ENCODE measurements at places on chromosomes 5 and 9.
A peak's percentile ranks its signal among the peaks of the same experiment; 100 is the strongest.

GRCh38 chr5:120538149-120538548 lies 74.0 kb downstream of the PRR16 start:
- DNase-seq = no peak

DNA sequence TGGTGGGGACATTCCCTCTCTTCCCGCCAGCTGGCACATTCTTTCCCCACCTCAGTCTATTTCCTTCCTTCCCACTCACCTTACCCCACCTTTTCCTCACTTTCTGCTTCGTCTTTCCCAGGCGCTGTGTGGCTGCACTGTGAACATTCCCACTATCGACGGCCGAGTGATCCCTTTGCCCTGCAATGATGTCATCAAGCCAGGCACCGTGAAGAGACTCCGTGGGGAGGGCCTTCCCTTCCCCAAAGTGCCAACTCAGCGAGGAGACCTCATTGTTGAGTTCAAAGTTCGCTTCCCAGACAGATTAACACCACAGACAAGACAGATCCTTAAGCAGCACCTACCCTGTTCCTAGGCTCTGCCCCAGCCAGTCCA lies 7.3 kb downstream of the DNAJB5 start:
- DNase-seq = no peak

DNA sequence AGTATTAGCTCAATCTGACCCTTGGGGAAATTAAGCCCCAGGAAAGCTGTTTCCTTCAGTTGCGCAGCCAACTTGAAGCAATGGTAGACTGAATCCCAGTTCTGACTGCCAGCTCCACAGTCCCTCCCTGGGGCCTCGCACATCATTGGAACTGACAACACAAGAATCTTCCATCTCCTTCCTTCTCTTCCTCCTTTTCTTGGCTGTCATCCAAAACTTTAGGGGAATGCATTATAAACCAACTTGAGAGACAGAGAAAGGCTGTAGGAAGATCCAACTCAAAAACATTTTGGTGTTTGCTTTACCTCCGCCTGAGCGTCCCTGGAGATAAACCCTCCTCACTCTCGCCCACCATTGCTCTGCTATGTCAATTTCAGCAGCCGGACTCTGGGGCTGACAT lies 16.6 kb downstream of the KCNIP1 start:
- no peak for DNase-seq

GRCh38 chr9:107929443-107929842 lies 439.9 kb upstream of the KLF4 start:
- DNase-seq = no peak

DNA sequence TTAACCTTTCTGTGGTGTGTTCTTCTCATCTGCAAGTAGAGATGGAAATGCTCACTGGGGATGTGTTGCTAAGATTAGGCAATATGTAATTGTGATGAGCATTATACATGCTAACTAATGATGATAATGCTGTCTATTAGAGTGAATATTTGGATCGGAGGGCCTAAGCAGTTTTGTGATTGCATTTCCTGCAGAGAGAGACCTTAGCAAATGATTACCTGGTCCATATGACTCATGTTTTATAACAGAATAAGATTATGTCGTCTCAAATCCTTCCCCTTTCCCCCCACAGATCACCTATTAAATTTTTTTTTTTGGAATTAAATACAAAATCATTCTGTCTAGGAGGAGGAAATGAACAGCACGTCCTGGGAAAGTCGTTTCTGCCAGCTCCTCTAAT lies 82.7 kb downstream of the IZUMO3 start:
- no peak for DNase-seq

DNA sequence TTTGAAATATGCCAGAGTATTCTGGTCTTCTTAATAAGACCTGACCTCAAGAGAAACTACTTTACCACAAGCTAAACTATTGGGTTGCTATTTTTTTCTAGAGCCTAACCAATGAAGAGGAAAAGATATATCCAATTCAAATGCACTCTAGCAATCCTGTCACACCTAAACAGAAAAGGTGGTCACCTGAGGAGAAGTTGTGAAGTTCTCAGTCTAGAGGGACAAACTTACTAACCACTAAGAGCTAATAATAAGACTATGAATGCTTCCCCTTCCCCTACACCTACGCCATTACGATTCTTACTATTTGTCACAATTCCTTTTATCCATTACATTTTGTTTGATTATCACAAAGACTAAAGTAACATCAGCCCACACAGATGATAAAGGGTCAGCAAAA lies 29.7 kb downstream of the RLN2 start:
- no peak for DNase-seq

GRCh38 chr9:135782946-135783345 lies 81.0 kb downstream of the KCNT1 start:
- no peak for DNase-seq

DNA sequence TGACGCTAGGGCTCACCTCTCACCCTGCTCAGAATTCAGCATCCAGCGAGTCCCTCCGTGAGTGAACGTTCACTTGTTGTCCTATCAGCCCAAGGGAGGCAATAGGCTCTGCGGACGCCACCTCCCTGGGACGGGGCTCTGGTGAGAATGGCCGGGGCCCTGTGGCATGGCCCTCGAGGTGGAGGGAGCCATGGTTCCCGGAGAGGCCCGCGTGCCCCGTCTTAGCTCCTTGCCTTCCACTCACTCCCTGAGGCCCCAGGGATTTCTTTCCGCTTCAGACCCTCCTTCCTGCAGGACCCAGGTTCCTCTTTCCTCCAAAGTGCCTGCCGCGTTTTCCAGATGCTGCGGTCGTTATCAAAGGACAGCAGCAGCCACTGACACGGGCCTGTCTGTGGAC lies 21.5 kb downstream of the EXOC3 start:
- peak; percentile 45 for DNase-seq

GRCh38 chr5:142303565-142303964 lies 21.3 kb downstream of the SPRY4 start:
- DNase-seq = no peak

DNA sequence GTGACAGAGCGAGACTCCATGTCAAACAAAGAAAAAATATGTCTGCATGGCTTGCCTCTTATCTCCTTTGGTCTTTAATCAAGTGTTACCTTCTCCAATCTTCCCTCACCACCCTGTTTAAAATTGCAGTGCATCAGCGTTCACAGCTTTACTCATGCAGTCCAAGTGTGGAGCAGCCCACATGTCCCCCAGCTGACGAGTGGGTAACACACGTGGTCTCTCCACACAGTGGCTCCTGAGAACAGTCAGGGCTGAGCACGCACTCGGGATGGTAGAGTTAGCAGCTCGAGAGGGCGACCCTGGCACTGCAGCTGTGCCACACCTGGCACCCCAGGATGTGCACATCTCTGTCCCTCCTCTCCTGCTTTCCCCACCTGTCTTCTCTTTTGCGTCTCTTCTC lies 25.9 kb upstream of the CFAP157 start:
- no peak for DNase-seq

GRCh38 chr5:93674866-93675459 lies 66.4 kb downstream of the POU5F2 start:
- no peak for DNase-seq

DNA sequence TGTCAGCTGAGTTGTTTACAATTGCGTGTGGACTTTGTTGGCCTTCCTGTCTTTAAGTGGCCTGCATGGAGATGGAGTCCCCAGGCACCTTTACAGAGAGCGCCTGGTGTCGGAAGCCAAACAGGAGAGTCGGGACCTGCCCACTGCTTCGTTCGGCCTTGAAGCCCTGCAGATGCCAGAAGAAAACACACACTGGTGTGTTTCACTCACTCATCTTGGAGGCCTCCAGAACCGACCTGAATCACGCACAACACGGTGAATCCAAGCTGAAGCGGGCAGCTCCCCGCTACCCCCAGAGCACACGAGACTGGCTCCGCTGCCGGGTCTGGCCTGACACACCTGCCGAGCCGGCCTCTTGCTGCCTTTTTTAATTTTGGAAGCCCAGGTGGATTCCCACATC lies 419.4 kb upstream of the IRX4 start:
- DNase-seq = no peak

- DNase-seq = no peak
These were observed 56.4 kb upstream of the RPL26L1 start for GRCh38 chr5:172902497-172903472.

DNA sequence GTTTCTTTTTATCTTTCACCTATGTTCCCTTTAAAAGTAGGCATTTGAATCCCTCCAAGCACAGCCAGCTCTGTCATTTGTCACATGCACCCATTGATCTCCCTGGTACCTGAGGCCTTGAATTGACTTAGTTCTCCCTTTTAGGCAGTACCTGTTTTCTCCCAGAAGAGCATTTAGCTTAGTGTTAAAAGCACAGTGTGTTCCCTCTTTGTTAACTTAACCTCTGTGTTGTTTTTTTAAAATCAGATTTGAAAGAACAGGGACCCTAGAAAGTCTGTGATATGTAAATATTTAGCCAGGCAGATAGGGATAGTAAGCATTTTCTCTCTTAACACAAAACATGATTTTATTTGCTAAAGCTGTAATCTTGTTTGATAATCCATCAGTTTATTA lies 113.8 kb upstream of the SPATA31D4 start:
- DNase-seq = no peak

DNA sequence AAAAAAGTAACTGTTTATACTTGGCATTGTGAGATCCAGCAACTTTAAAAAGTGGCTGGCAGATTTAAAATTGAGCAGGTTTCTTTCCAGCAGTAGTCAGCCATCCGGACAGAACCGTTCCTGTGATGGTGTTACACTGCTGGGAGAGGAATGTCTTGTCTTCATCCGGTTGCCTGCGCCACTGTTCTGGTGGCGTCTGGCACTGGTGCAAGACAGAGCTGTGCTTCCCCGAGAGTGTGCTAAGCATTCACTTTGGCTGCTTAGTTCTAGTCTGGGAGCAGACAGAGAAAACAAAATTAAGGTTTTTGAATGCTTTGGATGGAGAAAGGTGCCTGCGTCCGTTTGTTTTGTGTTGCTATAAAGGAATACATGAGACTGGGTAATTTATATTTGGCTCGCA lies 35.5 kb upstream of the CREBRF start:
- no peak for DNase-seq

DNA sequence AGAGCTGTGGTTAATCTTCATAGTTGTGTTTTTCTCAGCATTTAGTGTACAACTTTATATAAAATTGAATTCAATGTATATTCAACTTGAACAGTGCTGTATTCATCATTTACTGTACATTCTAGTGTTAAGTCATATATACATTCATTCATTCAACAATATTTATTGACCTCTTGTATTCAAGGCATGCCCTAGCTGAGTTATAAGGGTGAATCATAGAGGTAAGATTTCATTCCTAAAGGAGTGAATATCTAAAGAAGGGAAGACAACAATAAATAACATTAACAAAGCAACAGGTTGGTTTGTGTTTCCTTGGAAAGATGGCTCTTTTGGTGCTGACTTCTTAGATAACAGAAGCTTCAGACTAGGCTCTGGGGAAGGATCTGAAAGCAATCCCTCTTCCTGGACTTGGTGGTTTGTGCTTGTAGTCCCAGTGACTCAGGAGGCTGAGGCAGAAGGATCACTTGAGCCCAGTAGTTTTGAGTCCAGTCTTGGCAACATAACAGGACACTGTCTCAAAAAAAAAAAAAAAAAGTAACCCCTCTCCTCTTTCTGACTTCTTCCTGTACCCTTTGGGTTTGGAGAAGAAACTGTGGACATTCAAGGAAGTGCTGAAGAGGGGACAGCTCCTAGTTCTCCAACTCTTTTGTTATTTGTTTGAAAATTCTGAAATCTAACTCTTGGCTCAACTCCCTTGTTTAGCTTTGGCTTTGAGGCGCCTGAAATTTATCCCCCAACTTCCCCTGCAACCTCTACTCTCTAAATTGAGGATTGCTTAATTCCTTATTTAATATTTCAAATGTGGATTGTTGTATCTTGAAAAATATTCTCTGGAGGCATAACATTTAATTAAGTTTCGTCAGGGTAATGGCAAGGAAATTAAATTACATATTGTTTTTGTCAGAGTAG lies 80.2 kb downstream of the OSTF1 start:
- no peak for DNase-seq

GRCh38 chr9:110111868-110112267 lies 96.1 kb downstream of the C9orf152 start:
- no peak for DNase-seq

- DNase-seq = no peak
These were observed 72.5 kb downstream of the PHF2 start for GRCh38 chr9:93648836-93649235.

DNA sequence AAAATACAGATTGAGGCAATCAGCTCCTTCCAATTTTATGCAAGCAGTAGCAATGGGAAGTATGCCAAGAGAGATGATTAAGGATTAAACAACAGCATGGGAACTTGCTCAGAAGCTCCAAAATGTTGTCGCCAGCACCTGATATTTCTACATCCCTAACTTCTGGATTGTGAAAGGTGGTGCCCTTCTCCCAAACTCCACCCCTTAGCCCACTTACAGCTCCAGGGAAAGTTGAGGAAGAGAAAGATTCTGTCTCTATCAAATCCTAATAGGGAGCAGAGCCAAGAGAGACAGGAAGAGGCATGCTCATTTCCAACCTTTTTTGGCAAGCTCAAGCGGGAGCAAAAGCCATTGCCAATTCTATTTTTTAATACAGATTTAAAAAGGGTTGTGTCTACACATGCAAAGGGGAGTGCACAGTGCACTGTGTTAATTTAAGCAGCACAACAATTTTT lies 92.4 kb upstream of the NR3C1 start:
- DNase-seq = no peak

DNA sequence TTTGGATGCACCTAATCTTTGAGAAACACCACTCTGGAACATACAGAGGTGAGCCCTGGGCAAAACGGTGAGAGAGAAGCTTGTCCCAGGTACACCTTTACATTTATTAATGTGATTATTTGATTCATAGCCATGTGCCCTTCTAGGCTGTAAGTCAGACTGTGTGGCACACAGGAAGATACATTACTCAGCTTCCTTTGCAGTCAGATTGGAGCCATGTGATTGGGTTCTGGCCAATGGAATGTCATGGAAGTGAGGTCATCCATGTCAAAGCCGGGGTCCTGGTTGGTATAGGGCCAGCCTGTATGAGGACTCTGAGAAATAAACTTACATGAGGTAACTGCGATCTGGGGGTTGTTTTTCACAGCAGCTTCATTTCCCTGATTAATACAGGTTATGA lies 106.8 kb upstream of the CD180 start:
- no peak for DNase-seq

DNA sequence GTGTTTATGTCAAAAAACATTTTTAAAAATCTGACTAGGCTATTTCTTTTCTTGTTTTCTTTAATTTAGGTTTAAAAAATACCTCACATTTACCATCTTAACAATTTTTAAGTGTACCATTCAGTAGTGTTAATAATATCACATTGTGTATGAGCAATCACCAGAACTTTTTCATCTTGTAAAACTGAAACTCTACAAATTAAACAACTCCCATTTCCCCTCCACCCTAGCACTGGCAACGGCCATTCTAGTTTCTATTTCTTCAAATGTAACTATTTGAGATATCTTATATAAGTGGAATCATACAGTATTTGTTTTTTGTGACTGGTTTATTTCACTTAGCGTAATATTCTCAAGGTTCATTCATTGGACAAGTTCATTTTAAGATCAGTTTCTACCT lies 27.7 kb downstream of the PLCXD3 start:
- no peak for DNase-seq

DNA sequence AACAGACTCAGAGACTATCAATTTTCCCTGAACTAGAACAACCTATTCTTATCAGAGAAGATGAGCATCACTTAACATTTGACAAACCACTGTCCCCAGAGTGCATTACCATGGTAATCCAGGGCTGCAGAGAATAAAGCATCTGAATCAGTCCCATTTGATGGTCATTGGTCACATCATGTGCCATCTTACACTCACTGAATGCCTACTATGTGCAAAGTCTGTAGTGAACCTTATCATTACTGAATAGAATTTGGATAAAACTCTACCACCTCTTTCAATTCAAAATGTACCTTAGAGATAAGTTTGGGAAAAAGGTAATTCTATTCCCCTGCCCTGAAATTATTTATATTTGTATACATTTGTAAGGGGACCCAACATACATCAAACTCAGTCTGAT lies 156.4 kb upstream of the TRPC7 start:
- no peak for DNase-seq

All from KBM-7 (cell line).